ENCODE measurements at places on chromosomes 12 and 14. TPM values are rescaled to one million over a fixed set of nuclear protein-coding genes. Genes with fewer than 3 reads are reported as not detected.

The GRIP1 gene
- total RNA-seq: 3.4 TPM

The AVPR1A gene
- total RNA-seq: not detected

The CSAD gene
- 11.9 TPM for total RNA-seq

The APOLD1 gene
- 3.1 TPM for total RNA-seq

The TSPAN19 gene
- total RNA-seq: not detected

The KRT83 gene
- total RNA-seq: not detected

GRCh38 chr12:47164724-47165439, 85.1 kb upstream of the AMIGO2 start:
- DNase-seq: no peak

DNA sequence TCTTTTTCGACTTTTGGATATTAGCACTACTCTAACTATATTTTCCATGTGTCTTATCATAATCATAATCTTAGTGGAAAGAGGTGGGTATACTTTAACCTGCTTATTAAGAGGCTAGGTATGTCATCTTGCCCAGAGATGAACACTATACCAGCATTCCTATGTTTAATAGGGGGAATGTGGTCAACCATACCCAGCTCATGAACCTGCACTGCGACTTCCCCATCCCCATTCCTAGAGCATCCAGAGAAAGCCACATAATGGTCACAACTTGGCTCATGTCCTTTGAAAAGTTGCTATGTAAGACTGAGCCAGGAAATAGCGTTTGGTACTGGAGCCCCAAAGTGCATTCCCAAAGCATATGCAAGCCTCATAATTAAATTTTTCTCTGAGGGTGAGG, 55.2 kb downstream of the TMCC3 start:
- DNase-seq: no peak

GRCh38 chr12:87155621-87156020, 873.6 kb downstream of the C12orf50 start:
- no peak for DNase-seq

- DNase-seq: no peak
These were observed 499.2 kb upstream of the ATP2B1 start for GRCh38 chr12:90207799-90208198.

GRCh38 chr12:121697093-121697698, 15.4 kb upstream of the TMEM120B start:
- no peak for DNase-seq

DNA sequence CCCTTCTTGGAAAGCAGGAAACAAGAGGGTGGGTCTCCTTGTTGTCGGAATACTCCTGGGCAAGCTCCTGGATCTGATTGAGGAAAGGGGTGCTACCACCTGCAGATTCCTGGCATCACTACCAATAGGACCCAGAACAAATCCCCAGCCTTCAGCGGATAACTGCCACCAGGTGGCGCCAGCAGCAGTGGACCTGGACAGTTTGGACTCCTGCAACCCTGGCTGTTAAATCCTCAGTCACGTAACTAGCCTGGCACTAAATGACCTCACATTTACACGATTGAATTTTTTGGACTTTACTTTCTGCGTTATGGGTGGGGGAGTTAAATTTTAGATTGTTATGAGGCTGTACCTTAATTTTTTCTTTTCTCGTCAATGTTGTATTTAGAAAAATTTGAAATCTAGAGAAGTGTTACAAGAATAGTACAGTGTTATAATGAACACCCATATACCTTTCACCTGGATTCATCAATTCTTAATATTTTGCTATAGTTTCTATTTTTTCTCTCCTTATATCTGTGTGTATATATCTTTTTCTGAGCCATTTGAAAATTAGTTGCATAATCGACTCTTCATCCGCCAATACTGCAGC, 95.6 kb downstream of the GAS2L3 start:
- peak; percentile 40 for DNase-seq

- no peak for DNase-seq
These were observed 81.0 kb upstream of the CCDC196 start for GRCh38 chr14:66405158-66405557.

DNA sequence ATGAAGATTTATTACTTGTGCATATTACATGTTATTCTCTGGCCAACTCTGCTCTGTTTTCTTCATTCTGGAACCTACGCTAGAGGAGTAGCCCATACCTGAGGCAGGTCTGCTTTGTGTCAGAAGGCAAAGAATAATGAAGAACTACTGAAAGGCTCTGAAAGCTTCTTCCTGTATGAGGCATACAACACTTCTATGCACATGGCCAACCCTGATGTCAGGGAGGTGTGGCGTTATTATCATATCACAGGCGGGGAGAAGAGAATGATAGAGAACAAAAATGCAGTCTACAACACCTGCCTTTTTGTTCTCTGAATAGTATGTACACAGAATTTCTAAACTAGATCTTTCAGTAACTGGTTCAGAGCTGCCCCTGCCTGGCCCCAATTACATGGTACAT, 32.5 kb upstream of the CRY1 start:
- no peak for DNase-seq

- no peak for DNase-seq
These were observed 509.6 kb downstream of the FUT8 start for GRCh38 chr14:65922142-65922541.

DNA sequence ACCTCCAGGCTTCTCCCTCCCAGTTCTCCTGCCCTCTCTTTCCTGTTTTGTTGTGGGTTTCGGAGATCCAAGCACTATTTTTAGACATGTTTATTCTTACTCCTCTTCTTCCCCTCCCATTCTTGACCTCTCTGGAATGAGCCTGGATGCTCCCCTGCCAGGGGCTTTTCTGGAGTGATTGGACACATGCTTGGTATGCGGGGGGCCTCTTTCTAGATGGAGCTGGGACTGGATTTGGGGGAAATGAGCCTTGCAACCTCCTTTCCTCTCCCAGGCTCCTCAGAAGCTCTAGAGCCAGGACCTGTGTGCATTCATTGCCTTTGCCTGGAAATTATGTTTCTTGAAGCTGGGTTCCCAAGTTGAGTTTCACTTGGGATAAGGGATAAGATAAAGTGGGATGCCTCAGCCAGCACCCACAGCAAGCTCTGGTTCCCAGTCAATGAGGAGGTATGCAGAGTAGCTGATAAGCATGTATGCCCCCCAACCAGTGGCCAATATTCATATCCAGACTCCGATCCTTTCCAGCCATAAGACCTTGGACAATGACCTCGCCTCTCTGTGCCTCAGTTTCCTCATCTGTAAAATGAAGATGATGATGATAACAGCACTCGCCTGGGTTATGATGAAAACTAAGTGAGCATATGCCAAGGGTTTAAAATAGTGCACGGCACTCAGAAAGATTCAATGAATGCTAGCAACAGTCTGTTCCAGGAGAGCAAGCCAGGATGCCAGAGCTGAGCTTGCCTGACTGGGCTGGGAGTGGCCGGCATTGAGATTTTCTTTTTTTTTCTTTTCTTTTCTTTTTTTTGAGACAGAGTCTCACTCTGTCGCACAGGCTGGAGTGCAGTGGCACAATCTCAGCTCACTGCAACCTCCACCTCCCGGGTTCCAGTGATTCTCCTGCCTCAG, 97.8 kb downstream of the SCARB1 start:
- no peak for DNase-seq

GRCh38 chr14:100386121-100386520, 63.0 kb downstream of the SLC25A47 start:
- DNase-seq: no peak

- DNase-seq: no peak
These were observed 316.3 kb downstream of the NUAK1 start for GRCh38 chr12:105822131-105823105.

Data from activated naive CD8-positive, alpha-beta T cell treated with anti-CD3 and anti-CD28 coated beads for 36 hours (primary cell).